ENCODE measurements at places on chromosomes 13 and 19.

- no peak for DNase-seq
Observed at GRCh38 chr19:23981863-23982262, 67.2 kb downstream of the ZNF726 start.

- no peak for DNase-seq
Observed at GRCh38 chr19:2542341-2543069, 66.6 kb downstream of the GADD45B start.

GRCh38 chr19:16328824-16329482 is 4.3 kb downstream of the KLF2 start:
- DNase-seq: no peak

GRCh38 chr13:34779171-34779570 is 162.9 kb upstream of the NBEA start:
- no peak for DNase-seq

DNA sequence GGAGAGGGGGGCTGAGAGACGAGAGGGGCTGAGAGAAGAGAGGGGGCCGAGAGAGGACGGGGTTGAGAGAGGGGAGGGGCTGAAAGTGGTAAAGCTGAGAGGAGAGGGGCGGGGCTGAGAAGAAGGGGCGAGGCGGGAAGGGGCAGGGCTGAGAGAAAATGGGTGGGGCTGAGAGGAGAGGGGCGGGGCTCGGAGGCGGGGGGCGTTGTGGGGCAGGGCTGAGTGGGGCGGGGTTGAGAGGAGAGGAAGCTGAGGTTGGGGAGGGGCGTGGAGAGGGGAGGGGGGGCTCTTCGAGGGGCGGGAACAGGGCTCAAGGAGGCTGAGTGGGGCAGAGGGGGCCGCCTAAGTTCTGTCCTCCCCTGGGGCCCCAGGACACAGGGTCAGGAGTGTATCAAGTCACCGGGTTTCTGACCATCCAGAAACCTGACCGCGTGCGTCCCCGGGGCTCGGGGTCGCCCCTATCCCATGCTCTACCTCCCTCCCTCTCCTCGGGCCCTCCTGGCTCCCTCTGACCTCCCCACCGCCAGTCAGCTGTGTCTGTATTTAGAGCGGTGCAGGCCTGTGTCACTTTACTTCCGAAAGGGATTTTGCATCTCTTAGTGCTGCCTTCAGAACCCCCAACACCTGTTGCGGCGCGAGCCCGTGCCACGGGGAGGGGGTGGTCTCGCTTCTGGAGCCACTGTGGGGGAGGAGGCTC is 38.6 kb upstream of the SEMA6B start:
- DNase-seq: no peak
